ENCODE measurements at places on chromosomes 4 and X. TPM values are rescaled to one million over a fixed set of nuclear protein-coding genes. Genes with fewer than 3 reads are reported as not detected.

Gene MAGED4B
- total RNA-seq: 18.2 TPM

Gene SOWAHD
- total RNA-seq: 14.9 TPM

Gene XG
- not detected for total RNA-seq

Gene ANXA3
- not detected for total RNA-seq

Gene PNMA6F
- total RNA-seq: not detected

DNA sequence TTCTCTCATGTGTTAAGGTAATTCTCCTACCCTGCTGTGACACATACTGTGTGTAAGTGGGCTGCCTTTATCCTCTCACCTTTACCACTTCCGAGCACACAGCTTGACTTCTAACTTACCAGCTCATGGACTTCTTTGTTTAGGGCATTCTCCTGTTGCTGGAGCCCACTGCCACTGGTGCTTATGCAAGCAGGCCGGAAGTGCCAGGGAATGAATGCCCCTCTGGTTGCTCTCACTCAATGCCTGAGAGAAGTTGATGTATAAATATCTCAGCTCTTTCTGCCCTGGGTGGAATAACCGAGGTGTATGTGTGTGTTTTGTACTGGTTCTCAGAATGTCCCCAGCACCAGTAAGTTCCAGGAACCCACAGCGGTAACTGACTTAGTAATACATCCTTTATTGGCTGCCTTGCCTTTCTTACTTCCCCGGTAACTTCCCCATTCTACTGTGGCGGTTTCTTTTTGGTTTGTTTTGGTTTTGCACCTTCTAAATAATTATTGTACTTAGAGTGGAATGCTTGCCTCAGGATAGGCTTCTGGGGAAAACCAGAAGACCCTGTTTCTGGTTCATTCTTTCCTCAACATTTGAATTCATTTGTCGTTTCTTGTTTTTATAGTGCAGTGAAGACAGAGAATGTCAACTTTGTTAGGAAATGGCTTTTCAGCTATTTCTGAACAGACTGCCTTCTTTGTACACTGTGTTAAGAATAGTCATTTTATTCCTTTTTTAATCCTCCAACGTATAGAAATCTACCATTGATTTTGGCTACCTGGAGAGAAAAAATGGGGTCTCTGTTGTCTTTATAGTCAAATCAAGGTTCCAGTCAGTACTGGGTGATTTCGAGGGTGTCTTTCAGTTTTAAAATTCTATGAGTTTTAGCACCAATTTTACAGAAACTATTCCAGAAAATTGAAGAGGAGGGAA is 45.4 kb downstream of the CXorf58 start:
- peak; percentile 63 for DNase-seq
- H3K4me3 ChIP-seq: peak overlapping the region; percentile 60
- peak overlapping the region; percentile 76 for H3K27ac ChIP-seq
- peaks cover 6% of the 10 kb centered on the region for H3K4me1 ChIP-seq
- no peaks in the 10 kb centered on the region for H3K27me3 ChIP-seq
- H3K36me3 ChIP-seq: no peaks in the 10 kb centered on the region

- H3K36me3 ChIP-seq: no peaks in the 10 kb centered on the region
- H3K27ac ChIP-seq: no peak overlapping the region
- no peaks in the 10 kb centered on the region for H3K4me1 ChIP-seq
These were observed 176.7 kb downstream of the PDGFC start for GRCh38 chr4:156794863-156795262.

DNA sequence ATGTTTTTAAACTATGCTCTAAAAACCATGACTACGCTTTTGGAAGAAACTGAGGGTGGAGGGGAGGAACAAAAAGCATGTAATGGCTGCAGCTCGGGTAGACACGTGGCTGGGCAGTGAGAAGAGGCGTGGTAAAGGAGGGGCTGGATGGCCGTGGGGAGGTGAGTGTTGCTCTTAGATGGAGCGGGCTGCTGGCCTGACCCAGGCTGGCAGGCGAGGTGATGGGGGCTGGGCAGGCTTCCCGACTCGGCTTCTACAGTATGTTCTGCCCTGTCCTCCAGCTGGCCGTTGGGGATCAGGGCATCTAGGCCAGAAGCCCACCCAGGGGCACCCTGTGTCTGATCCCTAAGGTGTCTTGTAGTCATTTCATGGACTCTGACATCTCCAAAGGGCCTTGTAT is 60.7 kb downstream of the EFHC2 start:
- H3K36me3 ChIP-seq: no peaks in the 10 kb centered on the region
- H3K27me3 ChIP-seq: no peaks in the 10 kb centered on the region
- H3K27ac ChIP-seq: no peak overlapping the region
- H3K4me3 ChIP-seq: no peak overlapping the region

DNA sequence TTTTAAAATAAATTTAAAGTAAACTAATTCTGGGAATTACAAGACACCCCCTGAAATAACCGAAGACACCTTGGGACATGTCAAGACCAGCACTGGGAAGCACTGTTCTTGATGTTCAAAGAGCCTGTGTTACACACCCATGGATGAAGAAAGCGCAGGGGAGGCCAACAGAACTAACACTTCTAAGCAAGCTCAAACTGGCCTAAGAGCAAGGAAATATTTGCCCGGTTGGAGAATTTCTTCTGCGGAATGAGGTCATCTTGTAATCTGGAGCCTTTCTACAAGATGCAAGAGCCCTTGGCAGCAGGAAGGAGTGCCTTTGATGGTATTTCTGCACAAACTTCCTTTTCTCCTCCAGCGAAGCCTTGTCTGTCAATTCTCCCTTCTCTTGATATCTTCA is 9.3 kb upstream of the EFHC2 start:
- no peak for DNase-seq
- H3K27ac ChIP-seq: no peak overlapping the region
- H3K27me3 ChIP-seq: no peaks in the 10 kb centered on the region

GRCh38 chr4:82560853-82561785 is 669 bp downstream of the TMEM150C start:
- H3K27me3 ChIP-seq: peaks cover 10% of the 10 kb centered on the region
- DNase-seq: no peak
- no peak overlapping the region for H3K4me3 ChIP-seq
- H3K36me3 ChIP-seq: no peaks in the 10 kb centered on the region
- H3K4me1 ChIP-seq: peaks cover 8% of the 10 kb centered on the region
- no peak overlapping the region for H3K27ac ChIP-seq
